Stimulated activated CD4-positive, alpha-beta T cell treated with anti-CD3 and anti-CD28 coated beads, Interleukin-12 subunit alpha, Interleukin-12 subunit beta, amount 100 ng/mL, for 4 hours (primary cell): ENCODE measurements at places on chromosomes 4 and X.

GRCh38 chr4:47972181-47972580 is 44.3 kb downstream of the CNGA1 start:
- no peak for DNase-seq

- DNase-seq, result no peak
Measured at GRCh38 chr4:184907216-184907615, 81.4 kb upstream of the ACSL1 start.

DNA sequence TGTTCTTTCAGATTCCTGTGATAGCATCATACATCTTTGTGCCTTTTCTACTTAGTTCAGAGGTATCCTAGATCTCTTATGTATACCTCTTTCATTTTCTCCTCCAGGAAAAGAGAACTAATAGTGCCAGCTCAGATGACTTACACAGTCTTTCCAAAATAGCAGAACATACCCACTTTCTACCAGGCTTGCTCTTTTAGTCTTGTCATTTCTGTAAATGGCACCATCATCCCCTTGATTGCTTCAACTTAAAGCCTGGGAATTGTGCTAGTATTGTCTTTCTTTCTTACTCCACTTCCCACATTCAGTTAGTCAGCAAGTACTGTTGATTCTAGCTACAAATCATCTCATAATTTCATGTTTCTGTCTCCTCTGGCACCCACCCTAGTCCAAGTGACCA is 5.1 kb downstream of the APEX2 start:
- DNase-seq, result no peak

- no peak for DNase-seq
Measured at GRCh38 chrX:123983240-123983639, 21.7 kb downstream of the STAG2 start.

DNA sequence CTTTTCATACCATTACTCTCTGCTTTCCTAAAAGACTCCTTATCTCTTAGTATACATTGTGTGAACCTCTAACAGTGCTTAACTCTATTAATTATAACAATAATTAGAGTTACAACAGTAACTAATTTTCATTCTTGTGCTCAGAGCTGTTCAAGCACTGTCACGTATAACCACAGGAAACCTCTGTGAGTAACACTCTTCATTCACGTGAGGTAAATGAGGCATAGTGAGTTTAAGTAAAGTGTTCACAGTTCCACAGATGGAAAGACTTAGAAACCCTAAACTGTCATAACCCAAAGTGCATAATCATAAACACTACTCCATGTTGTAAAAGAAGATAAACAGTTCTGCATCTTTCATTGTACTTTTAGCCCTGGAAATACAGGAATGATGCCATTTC is 222.4 kb downstream of the CCSER1 start:
- no peak for DNase-seq

- no peak for DNase-seq
Measured at GRCh38 chr4:6566391-6567190, 8.4 kb upstream of the MAN2B2 start.

GRCh38 chrX:129043138-129043537 is 480.2 kb downstream of the SMARCA1 start:
- no peak for DNase-seq

- DNase-seq, result no peak
Measured at GRCh38 chrX:12892716-12893115, 13.7 kb upstream of the TLR8 start.

DNA sequence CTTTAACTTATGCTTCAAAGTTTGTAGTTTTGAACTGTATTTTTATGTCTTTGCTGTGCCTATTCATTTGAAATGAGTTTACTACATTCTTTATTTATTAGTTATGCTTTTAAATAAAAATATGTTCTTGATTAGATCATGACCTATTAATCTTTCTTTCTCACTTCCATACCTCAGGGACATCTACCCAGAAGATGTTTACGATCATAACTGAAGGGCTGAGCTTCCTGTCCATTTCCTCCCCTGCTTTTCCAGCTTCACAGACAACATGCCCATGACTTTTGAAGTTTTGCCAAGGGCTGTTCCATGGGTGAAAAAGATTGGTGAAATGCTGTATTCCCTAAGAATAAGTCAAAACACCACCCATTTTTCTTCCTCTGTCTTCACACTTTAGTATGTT is 99.7 kb upstream of the DDIT4L start:
- DNase-seq, result no peak

DNA sequence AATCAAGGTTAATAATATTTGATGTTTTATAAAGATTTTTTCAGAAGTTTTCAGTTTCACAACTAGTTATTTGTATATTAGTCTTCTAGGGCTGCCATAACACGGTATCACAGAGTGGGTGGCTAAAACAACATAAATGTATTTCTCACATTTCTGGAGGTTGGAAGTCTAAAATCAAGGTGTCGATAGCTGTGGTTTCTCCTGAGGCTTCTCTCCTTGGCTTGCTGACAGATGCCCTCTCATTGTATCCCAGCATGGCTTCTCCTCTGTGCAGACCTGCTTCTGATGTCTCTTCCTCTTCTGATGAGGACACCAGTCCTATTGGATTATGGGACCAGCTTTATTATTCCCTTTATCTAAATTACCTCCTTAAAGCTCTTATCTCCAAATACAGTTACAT is 1456.6 kb downstream of the STIM2 start:
- DNase-seq, result no peak

DNA sequence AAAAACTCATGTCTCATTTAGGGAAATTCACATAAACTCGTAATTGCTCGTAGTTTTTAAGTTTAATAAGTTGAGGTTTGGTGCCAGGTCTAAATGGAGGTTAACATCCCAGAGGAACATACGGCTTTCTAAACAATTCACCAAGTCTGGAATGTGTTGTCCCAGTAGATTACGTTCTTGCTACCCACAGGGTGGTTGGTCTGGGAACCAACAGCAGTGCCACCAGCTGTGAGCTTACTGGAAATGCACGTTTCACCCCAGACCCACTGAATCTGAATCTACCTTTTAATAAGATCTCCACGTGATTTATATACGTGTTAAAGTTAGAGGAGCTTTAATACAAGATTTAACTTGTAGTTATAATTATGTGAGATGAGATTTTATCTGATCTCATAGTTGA is 134.3 kb downstream of the BMPR1B start:
- DNase-seq, result no peak

- DNase-seq, result no peak
Measured at GRCh38 chr4:139014371-139015268, 961 bp upstream of the NOCT start.

DNA sequence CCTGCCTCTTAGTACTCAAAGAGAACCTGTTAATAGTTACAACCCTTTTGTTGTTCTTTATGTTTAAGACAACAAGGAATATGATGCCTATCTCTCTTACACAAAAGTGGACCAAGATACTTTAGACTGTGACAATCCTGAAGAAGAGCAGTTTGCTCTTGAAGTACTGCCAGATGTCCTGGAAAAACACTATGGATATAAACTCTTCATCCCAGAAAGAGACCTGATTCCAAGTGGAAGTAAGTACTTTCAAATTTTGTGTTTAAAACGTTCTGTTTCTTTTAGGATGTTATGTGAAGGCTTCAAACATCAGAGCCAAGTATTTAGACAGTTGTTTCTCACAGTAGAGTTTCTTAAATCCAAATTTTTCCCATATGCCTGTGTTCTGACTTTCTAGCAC is 67.2 kb upstream of the NRK start:
- no peak for DNase-seq

- DNase-seq, result peak; percentile 87
Measured at GRCh38 chrX:2608638-2609430, 82.3 kb upstream of the CD99 start.

- no peak for DNase-seq
Measured at GRCh38 chr4:37424753-37425152, 180.2 kb downstream of the NWD2 start.

DNA sequence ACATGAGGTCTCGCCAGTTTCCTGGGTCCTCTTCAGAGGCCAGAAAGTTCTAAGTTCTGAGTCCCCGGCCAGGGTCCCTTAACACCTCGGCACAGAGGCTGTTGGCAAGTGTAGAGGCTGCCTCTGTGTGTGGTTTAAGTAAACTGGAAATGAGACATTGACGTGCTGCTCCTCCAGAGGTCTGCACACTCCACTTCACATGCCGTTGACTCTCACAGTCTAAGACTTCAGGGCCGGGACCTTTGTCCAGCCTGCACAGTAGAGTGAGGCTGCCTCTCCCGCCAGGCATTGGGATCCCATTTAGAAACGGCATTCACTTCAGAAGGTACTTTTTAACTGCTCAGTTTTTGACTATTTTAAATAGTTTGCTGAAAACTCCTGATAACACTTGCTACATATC is 10.6 kb upstream of the TADA2B start:
- no peak for DNase-seq

GRCh38 chrX:116873671-116874070 is 410.9 kb upstream of the CT83 start:
- DNase-seq, result no peak

DNA sequence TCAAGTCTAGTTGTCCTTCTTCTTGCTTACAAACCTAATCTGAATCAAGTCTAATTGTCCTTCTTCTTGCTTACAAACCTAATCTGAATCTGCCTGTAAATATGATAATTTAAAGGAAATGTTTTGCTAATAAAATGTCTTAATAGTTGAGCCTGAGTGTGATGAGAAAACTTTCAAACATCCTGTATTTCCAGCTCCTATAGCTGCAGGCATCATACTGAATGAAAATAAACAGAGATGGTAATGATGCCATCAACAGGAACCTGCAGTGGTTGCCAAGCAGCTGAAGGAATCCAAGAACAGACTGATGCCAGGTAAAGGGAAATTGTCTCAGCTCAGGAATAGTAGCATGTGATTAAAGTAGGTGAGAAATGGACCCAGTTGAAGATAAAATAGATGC is 156.1 kb upstream of the IRS4 start:
- no peak for DNase-seq

GRCh38 chr4:154049457-154050181 is 260.7 kb upstream of the SFRP2 start:
- DNase-seq, result no peak

- DNase-seq, result no peak
Measured at GRCh38 chr4:17286752-17287460, 225.0 kb downstream of the QDPR start.

DNA sequence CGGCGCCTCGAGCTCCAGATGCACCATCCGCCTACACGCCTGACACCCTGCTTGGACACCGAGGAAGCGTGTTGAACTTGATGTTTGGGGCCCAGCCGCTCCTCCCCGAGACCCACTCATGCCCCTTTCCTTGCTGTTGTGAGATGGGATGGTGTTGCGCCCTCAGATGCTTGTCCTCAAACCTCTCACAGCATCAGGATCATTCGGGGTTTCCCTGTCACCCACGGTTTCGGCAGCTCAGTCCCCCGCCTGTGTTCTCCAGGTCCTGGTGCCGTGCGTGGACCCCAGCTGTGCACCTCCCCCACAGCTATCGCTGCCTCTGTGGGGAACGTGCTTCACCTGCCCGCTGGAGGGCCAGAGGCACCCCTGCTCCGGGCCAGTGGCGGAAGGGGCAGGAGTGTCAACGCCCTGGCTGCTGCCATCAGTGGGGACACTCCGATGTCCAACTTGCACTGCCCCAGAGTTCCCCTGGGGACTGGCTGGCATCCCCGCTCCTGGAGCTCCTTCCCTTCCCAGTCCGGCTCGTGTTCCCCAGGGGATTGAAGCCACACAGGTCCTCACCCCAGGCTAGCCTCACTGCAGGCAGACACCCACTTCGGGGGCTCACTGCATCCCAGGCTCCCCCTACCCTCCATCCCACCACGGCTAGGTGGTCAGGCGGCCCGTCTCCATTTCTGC is 82.3 kb upstream of the ADRA2C start:
- DNase-seq, result no peak

DNA sequence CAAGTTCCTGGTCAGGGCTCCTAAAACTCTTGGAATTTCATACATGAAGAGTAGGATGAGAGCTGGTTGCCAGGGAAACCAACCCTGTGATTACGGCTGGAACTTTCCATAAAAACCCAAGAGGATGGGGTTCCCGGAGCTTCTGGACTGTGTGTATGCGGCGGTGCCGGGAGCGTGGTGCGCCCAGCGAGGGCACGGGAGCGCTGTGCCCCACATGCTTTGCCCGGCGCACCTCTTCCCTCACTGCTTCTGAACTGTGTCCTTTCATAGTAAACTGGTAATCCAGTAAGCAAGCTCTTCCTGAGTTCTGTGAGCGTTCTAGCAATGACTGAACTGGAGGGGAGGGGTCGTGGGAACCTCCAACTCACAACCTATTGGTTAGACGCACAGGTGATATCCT is 152.6 kb downstream of the AFAP1 start:
- no peak for DNase-seq

DNA sequence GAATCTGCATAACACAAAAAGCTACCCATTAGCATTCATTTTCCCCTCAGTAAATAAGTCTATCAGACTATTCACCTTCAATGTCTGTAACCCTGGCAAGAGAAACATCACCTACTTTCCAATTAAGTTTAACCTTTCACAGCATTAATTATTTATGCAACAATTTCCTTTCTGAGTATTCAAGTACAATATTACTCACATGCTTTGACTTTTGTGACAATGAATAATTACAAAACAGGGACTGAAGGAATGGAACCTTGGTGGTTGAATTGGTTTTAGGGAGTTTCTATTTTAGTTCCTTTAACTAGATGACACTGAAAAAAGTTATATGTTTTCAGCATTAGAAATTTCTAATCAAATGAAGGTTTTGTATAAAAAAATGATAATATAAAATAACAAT is 932.3 kb upstream of the EPHA5 start:
- no peak for DNase-seq

DNA sequence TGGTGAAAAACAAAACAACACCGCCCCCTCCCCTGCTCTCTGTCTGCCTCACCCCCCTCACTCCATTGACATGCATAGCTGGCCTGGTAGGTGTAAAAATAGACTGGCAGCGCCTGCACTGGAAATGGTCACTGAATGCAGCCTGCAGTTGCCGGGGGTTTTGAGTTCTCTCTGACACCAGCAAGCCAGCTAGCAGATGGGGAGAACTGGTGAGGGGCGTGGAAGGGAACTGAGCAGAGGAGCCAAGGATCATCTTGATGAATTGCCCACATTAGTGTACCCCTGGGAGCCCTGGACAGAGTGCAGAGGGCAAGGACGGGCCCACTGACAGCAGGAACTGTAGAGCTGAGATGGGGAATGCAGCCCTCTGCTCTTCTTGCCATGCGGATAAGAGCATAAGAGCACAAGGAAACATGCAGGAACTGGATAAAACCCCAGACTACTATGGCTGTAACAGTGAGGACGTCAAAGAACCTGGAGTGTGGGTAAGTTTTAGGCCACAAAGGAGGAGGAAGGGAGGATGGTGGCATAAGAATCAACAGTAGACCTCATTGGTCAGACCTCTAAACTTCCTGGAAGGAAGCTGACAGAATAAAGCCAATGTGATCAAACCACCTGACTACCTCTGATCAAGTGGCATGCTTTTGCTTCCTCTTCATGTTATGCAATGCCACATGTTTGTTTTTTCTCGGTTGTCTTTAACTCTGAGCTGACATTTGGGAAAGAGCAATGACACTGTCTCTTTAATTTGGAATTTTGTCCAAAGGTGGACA is 96.3 kb downstream of the ANK2 start:
- no peak for DNase-seq

GRCh38 chr4:183318656-183319055 is 1.4 kb downstream of the CLDN22 start:
- no peak for DNase-seq

- no peak for DNase-seq
Measured at GRCh38 chr4:31657859-31658570, 937.8 kb downstream of the PCDH7 start.

GRCh38 chr4:155768370-155768769 is 9.5 kb downstream of the GUCY1B1 start:
- DNase-seq, result no peak
